Stimulated activated effector memory CD8-positive, alpha-beta T cell treated with anti-CD3 and anti-CD28 coated beads, Interleukin-12 subunit alpha, Interleukin-12 subunit beta, amount 100 ng/mL, for 72 hours (primary cell): ENCODE measurements at places on chromosomes 2 and 18.

DNA sequence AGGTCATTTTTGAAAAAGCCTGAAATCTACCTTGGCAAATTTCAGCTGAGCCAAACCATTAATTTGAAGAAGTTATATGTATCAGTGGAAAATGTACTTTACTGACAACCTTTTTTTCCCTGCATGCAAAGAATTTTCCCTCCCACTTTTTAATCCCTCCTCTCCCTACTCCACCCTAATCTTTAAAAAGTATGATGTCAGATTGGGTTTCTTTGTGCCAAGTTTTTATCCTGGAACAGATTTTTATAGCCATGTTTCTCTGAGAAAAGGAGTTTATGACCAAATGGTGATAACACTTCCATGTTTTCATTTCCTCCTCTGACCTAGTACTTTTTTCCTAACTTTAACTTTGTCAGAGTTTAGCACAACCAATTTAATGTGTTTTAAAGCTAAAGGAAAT lies 250.3 kb upstream of the FOSL2 start:
- no peak for DNase-seq

DNA sequence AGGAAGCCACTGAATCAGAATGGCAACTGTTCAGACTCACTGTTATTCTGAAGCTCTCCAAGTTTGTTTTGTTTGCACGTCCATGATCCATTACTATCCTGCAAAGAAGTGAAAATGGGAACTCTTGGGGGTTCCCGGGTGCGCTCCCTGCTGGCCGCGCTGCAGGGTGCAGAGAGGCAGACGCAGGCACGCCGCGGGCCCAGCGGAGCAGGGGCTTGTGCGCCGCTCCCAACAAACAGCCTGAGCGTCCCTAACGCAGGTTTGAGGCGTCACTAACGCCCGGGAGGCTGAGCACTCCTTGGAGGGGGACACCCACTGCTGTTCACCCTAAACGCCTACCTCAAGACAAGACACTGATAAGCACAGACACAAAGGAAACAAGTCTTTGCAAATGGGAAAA lies 14.3 kb upstream of the PIEZO2 start:
- DNase-seq = no peak

DNA sequence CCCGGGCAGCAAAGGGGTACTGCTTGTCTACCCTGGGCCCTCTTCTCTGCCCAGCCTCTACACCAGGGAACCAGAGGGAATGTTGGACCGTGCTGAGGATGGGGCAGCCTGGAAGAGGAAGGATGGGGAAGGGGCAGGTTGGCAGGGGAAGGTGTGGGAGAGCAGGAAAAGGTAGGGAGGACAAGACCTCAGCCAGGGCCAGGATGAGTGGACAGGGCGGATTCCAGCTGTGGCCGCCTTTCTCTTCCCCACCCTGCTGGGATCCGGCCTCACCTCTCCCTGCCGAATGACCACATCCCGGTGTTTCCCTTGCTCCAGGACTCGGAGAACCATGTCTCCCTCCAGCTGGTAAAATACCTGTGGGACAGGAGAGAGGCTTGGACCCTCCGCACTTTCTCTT lies 8.9 kb downstream of the HAAO start:
- DNase-seq = no peak

DNA sequence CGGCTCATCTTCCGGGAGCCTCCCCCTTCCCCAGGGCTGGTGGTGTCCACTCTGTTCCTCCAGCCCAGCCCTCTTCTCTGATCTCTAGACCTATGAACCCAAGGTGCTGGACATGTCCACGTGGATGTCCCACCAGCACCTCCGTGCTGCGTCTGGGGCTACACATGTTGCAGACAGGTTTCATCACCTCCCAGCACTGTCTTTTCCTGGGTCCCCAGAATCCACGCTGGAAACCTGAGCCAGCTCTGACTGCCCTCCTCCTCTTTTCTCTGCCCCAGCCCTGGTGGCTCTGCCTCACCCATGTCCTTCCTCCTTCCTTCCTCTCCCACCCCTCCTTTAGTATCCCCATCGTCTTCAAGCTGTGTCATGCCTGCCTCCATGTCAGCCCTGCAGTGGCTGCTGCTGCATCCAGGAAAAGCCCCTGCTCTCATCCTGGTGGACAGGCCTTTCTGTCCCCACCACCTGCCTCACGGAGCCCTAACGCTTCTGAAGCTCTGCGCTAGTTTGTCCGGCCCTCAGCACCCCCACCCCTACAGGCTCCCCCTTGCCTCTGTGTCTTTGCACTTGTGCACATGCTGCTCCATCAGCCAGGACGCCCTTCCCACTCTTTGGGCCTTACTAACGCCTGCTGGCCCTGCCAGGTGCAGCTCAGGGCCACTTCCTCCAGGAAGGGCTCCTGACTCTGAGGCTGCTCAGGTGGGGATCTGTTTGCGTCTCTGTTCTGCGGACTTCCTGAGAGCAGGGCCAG lies 105.9 kb downstream of the DYSF start:
- DNase-seq = no peak

DNA sequence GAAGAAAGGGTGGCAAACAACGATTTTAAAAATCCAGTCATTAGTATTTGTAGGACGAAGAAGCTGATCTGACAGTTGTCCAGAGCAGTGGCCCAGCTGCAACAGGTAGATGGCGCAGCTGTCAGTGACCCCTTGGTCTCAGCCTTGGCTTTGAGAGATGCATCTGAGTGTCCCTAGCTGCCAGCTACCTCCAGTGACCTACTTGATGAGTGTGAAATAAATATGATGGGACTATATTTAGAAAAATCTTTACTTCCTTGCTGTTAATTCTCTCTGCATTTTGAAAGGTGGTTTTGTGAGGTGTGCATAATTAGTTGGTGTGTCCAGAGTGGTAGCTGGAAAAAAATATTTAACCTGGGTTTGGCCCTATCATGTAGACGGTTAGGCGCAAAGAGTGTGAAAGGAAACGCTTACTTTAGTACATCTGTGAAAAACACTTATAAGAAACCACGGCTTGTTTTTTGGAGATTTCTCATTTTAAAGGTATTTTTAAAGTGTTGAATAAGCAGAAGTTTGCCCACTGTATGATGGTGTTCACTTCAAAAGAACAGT lies 963 bp downstream of the INPP1 start:
- DNase-seq = no peak

GRCh38 chr18:78559584-78559983 lies 420.0 kb upstream of the SALL3 start:
- DNase-seq = no peak

GRCh38 chr2:112629224-112629623 lies 16.5 kb upstream of the SLC20A1 start:
- no peak for DNase-seq

DNA sequence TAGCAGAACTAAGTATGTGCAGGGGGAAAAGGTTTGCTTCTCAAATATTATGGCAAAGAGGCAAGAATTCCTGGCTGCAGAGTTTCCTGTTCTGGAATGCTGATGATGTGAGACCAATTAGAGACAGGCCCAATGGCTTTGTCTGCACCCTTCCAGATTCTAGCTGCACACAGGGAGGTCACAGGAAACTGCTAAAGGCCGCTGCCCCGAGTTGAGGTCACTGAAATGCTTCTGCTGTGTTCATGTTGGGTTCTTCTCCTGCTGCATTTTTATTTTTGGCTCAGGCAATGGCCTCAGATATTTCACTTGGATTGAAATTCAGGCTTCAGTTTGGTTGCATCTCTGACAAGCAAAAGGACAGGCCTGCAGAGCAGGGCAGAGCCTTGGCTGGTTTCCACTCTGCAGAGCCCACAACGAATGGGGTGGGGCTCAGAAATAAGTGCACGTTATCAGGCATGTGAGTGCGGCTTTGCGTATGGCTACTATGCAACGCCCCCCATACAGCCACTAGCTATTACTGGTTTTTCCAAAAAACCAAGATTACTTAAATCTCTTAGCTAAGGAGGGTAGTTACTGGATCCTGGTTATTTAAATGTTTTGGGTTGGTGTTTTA lies 66.9 kb upstream of the FZD5 start:
- no peak for DNase-seq

DNA sequence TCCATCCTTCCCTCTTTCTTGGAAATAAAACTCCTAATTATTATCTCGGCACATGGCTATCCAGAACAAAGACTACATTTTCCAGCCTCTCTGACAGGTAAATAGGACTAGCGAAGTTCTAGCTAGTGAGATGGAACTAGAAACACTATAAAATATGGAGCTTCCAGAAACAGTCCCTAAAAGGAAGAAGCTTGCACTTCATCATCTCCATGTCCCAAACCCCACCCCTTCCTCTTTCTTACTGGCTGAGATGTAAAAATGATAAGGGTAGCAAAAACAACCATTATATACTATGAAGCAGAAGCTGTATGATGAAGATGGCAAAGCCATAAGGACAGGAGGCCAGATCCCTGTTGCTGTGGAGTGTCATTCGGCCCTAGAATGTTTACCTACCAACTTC lies 11.7 kb upstream of the ACTR2 start:
- DNase-seq = no peak

- peak; percentile 43 for DNase-seq
These were observed 70.0 kb downstream of the NAB1 start for GRCh38 chr2:190718652-190719526.

DNA sequence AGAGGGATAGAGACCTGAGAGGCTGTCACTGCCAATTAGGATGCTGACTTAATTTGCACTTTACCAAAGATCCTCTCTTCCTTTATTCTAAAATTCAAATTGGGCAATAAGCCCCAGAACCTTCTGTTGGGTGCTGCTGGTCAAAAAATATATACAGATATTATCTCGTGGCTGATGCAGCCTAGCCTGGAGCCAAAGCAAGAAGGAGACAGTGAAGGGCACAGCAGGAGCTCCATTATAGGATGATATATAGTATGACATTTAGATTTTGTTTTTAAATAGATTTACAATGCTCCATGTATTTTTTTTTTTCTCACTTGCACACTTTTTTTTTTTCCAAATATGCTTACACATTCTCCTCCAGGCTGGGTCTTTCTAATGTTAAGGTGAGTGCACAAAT lies 579.3 kb downstream of the PIK3C3 start:
- DNase-seq = no peak

DNA sequence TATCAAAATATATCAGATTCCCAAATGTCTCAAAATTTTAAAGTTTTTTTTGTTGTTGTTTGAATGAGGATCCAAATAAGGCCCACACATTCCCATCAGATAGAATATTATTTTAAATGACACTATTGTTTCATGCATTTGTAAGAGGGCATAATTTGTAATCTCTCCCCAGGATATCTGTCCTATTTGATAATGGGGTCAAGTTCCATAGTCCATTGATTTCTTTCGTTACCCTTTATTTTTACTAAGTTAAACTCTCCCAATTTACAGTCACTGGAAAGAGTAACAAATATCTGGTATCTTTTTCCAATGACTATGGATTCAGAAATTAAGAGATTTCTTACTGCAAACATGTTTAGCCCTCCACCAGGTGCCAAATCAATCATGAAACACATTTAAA lies 32.4 kb downstream of the INO80C start:
- no peak for DNase-seq

- DNase-seq = no peak
These were observed 14.3 kb upstream of the STAM2 start for GRCh38 chr2:152189622-152190495.
